ENCODE measurements at places on chromosomes 5 and 9.

DNA sequence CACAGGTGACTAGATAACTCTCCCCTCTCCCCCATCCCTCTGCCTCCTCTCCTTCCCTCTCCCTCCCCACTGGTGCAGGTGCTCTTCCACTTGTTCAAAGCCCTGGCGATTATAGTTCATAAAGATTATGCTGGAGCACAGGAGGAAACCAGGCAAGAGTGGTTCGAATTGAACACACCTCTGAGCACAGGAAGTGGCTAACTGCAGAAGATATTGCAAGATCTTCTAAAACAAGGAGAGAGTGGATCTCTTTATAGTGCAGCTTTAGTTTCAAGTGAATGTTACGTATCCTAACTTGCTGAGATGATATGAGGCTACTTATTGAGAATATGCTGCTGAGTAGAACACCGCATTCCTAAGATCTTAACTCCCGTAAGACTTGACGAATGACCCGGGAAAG is 178.4 kb downstream of the GOLPH3 start:
- no peak for DNase-seq

- DNase-seq = no peak
Observed at GRCh38 chr9:137464291-137464999, 5.3 kb upstream of the NSMF start.

DNA sequence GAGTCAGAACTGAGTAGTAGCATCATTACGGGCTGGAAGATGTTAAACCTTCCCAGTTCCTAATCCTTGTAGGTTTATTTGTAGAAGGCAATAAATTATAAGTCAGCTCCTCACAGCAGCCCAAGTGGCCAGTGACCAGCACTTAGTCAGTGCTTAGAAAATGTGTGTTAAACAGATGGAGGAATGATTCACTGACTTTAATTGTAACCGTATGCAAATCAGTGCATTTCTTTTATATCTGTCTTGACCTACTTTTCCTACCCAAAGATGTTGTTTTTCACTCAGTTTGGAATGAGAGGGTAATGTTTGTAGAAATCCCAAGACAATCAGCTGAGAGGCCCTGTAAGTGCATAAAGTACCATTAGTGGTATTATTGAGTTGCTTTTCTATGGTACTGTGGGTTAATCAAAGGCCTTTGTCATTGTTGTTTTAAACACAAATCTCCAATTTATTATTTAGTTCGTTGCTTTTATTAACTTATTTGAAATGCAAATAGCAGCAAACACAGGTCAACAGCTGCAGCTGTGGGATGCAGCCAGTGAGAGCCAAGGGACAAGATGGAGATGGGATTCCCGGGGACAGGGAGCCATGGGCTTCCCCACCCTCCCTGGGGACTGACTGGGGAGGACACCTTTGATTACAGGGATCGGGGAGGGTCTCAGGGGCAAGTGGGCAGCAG is 49.8 kb downstream of the MAP1B start:
- DNase-seq = no peak

DNA sequence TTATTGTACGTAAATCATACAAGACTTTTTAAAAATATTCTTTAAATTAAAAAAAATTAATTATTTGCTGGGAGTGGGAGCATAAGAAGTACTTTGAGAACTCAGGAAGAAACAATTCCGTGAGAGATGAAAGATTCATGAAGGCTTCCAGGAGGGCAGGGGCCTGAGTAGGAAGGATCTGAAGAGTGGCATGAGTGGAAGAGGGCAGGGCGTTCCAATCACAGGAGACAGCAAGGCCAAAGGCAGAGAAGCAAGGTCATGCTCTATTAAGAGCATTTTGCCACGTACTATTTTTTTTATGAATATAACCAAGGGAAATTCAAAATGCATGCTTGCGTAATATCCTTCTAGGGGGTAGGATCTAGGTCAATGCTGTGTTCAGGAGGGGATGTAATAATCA is 265.5 kb downstream of the ZNF608 start:
- no peak for DNase-seq

DNA sequence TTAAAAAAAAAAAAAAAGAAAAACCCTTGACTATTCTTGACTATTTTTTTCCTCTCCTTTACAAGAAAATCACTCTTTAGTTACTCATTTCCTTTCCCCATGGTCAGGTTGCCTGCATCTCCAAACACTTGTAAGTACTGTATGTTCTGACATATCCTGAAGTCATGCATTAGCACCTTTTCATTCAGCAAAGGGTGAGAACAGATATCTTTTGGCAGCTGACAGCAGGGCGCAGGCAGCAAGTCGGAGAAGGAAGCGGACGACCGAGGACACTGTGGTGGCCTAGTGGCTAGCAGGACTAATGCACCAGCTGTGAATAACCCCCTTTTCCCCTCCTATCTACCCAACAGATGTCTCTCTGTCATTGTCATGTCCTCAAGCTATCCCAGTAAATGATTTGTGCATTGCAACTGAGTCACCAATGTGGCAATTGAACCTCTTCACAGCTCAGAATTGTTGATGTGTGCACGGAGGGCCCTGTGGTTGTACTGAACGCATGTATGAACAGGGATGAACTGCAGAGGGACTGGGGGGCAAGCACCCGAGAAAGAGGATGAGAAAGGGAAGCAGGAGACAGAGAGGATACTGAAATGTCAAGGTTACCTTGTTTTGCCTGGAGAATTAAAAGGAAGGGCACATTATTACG is 996.0 kb upstream of the ARRDC3 start:
- no peak for DNase-seq

GRCh38 chr5:176779537-176779936 is 30.8 kb upstream of the UNC5A start:
- no peak for DNase-seq

DNA sequence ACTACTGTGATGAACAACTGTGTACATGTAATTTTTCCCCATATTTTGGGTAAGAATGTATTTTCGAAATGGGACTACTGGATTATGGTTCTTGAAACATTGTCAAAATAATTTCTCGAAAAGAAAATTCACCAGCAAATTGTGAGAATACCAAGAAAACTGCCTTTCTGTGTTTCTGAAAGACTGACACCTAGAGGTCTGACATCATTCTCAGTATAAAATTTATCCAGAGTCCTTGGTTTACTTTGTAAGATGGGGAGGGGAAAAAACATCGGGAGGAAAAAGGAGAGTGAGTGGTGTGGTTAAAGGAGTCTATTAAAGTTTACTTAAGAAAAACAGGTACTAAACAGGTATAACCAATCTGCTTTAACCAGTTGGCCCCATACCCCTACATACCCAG is 149.2 kb downstream of the CEP120 start:
- no peak for DNase-seq

DNA sequence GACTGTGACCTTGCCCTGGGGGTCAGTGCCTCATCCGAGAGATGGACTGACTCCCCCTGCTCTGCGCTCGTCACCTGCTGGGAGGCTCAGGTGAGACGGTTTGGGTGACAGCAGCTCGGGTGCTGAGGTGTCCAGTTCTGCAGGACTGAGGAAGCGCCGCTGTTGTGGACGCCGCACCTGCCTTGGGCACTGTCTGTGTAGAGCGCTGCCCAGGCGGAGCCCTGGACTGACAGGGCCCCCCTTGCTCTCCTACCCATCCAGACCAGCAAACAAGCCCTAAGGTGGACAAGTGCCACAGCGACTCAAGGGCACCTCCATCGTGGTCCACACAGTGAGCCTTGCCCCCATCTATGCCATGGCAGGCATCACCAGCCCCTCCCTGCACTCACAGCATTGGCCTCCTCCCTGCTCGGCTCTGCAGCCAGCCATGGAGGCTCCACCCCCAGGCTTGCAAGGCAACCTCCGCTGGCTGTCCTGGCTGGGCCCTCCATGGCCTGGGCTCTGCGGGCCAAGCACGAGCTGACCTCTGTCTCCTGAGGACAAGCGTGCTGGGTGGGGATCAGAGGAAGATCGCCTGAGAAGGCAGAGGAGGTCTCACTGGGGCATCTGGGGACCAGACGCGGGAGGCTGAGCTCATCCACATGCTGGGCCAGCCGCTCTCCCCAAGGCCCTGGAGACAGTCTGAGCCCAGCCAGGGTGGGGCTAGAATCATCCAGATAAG is 87.1 kb upstream of the COL5A1 start:
- DNase-seq = no peak

GRCh38 chr9:27645161-27645840 is 72.0 kb upstream of the C9orf72 start:
- no peak for DNase-seq

Measured in activated CD4-positive, CD25-positive, alpha-beta regulatory T cell treated with anti-CD3 and anti-CD28 coated beads, Interleukin-2, amount 50 U/mL, for 16 hours (primary cell).